Endothelial cell (in vitro differentiated cells): ENCODE measurements at places on chromosomes 4 and X. TPM values are rescaled to one million over a fixed set of nuclear protein-coding genes. Genes with fewer than 3 reads are reported as not detected.

DNA sequence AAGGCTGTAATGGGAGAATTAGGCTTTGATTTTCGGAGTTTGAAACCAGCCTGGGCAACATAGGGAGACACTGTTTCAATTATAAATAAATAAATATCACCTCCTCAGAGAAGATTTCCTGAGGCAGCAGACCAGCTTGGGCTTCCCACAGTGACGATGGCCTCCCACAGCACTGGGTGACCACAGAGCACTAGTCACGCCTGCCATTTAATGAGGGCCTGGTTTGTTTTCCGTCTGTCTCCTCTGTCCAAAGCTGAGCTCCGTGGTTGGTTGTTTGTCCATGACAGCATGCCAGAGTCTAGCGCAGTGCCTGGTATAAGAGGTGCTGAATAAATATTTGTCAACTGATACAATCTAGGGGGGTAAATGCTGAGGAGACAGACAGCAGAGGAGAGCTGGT, 10.4 kb upstream of the PDGFRA start:
- peaks cover 5% of the 10 kb centered on the region for H3K4me1 ChIP-seq
- no peak overlapping the region for H3K27ac ChIP-seq
- no peak overlapping the region for H3K4me3 ChIP-seq
- no peaks in the 10 kb centered on the region for H3K36me3 ChIP-seq
- DNase-seq: no peak

The NOX1 gene
- total RNA-seq: not detected

- DNase-seq: no peak
- H3K4me1 ChIP-seq: peaks cover 2% of the 10 kb centered on the region
- no peak overlapping the region for H3K27ac ChIP-seq
- H3K4me3 ChIP-seq: no peak overlapping the region
Observed at GRCh38 chr4:88573276-88573980, 18.9 kb upstream of the HERC3 start.

DNA sequence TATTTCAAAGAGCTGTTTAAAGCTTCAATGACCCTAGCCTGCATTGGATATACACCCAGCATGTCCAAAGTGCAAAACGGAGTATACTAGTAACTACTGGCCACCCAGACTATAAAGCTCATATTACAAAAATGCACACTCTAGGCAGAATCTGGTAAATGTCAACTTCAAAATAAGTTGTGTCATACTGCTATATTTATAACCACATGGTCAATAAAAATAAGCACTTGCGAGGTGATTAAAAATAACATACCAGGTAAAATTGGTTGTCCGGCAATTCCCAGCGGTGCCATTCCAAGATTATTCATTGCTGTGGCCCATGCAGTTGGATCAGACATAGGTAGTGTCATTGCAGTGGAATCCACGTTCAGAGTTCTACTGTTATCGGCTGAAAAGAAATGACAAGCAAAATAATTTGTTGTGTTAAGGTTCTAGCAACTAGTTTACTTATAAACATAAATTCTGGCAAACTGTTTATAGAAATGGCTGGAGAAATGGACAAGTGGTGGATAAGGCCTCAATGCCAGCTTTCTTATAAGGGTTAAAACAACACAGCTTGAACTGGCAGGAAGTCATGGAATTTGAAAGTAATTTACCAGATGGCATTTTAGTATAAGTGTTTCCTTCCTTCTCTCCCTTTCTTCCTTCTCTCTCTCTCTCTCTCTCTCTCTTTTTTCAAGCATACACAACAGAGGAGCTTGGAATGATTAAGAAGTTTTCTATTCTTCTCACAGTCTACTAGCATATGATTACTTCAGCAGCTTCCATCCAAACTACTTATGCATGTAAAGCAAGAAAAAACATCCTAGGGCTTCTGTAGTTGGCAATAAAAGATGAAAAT, 199.9 kb downstream of the ENOX2 start:
- no peak for DNase-seq
- H3K27ac ChIP-seq: no peak overlapping the region
- no peaks in the 10 kb centered on the region for H3K36me3 ChIP-seq

The RTL3 gene
- total RNA-seq: not detected

DNA sequence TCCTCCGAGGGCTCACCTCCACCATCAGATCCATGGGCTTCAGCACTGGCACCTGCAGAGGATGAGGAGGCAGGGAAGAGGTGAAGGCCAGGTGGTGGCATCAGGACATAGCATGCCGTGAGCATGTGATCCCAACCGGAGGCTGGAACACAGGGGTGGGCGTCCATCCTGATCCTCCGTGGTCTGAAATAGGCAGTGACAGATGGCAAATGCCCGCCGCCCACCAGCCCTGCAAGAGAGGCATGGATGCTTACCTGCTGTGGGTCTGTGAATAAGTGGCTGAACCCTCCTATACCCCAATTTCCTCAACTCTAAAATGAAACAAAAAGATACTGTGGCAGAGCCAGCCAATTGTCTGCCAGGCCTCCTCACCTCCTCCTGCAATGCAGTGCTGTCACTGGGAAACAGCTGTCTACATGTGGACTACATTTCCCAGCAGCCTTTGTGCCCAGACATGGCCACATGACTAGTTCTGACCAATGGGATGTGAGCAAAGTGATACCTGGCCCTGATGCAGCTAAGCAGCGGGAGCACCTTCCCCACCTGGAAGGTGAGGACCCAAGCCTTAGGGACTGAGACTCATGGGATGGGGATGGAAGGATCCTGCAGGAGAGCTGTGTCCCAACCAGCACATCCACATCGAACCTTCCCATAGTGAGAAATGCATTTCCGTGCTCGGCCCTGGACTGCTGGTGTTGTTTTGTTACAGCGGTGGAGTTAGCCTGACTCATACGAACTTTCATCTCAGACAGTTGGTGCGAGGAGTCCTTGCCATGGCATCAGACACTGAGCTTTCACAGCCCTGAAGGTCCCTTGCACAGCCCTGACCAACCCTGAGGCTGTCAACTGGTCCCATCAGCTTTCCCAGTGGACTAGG, 99.5 kb downstream of the PPP2R2C start:
- peaks cover 12% of the 10 kb centered on the region for H3K27me3 ChIP-seq
- no peaks in the 10 kb centered on the region for H3K4me1 ChIP-seq
- DNase-seq: peak; percentile 50
- peaks cover 3% of the 10 kb centered on the region for H3K36me3 ChIP-seq
- H3K27ac ChIP-seq: no peak overlapping the region
- H3K4me3 ChIP-seq: no peak overlapping the region

GRCh38 chr4:15695240-15695699, 7.6 kb upstream of the BST1 start:
- H3K36me3 ChIP-seq: peaks cover 5% of the 10 kb centered on the region
- no peak for DNase-seq
- H3K4me3 ChIP-seq: no peak overlapping the region
- peaks cover 2% of the 10 kb centered on the region for H3K27me3 ChIP-seq

- no peaks in the 10 kb centered on the region for H3K27me3 ChIP-seq
- H3K27ac ChIP-seq: no peak overlapping the region
- H3K4me1 ChIP-seq: peaks cover 4% of the 10 kb centered on the region
- H3K4me3 ChIP-seq: no peak overlapping the region
- H3K36me3 ChIP-seq: no peaks in the 10 kb centered on the region
- DNase-seq: no peak
Observed at GRCh38 chr4:169164669-169165415, 105.9 kb downstream of the SH3RF1 start.

The IQSEC2 gene
- total RNA-seq: 38.9 TPM

- DNase-seq: peak; percentile 73
- H3K4me1 ChIP-seq: peaks cover 7% of the 10 kb centered on the region
- H3K27ac ChIP-seq: peak within 1 kb of the TSS; percentile 97
- H3K4me3 ChIP-seq: peak within 1 kb of the TSS; percentile 93
- H3K27me3 ChIP-seq: peaks cover 3% of the 10 kb centered on the region
- no peaks in the 10 kb centered on the region for H3K36me3 ChIP-seq
Observed at GRCh38 chrX:84501798-84502628, at the start of gene HDX. Gene HDX (minus strand): TSS chrX:84502453. CDS start chrX:84475397, 27,056 bp downstream.

- H3K4me3 ChIP-seq: no peak overlapping the region
- peaks cover 18% of the 10 kb centered on the region for H3K27me3 ChIP-seq
- no peak for DNase-seq
- no peaks in the 10 kb centered on the region for H3K36me3 ChIP-seq
- H3K27ac ChIP-seq: no peak overlapping the region
Observed at GRCh38 chr4:972651-973424, 531 bp downstream of the DGKQ start.

- no peaks in the 10 kb centered on the region for H3K27me3 ChIP-seq
- H3K4me1 ChIP-seq: no peaks in the 10 kb centered on the region
- H3K27ac ChIP-seq: no peak overlapping the region
Observed at GRCh38 chrX:118252967-118253366, 92.9 kb upstream of the WDR44 start.

The F11 gene
- total RNA-seq: 0.31 TPM

The SERTM2 gene
- total RNA-seq: 0.92 TPM

The NLGN3 gene
- total RNA-seq: 1.7 TPM

GRCh38 chrX:13076176-13076961, 31.9 kb upstream of the FAM9C start:
- no peak overlapping the region for H3K4me3 ChIP-seq
- no peaks in the 10 kb centered on the region for H3K27me3 ChIP-seq
- no peak overlapping the region for H3K27ac ChIP-seq

GRCh38 chrX:53022381-53022780, 26.2 kb upstream of the GPR173 start:
- DNase-seq: no peak
- no peak overlapping the region for H3K27ac ChIP-seq
- H3K4me1 ChIP-seq: no peaks in the 10 kb centered on the region
- no peak overlapping the region for H3K4me3 ChIP-seq

The FGF16 gene
- total RNA-seq: 2.1 TPM
